ENCODE measurements at places on chromosomes 12 and 14.

- no peak for DNase-seq
Observed at GRCh38 chr14:57692671-57693070, 173.2 kb downstream of the SLC35F4 start.

- DNase-seq: no peak
Observed at GRCh38 chr12:75452675-75453330, 27.8 kb upstream of the GLIPR1 start.

- DNase-seq: no peak
Observed at GRCh38 chr12:49195736-49196135, 6.9 kb upstream of the TUBA1A start.

- no peak for DNase-seq
Observed at GRCh38 chr14:99066378-99066777, 205.6 kb downstream of the BCL11B start.

- DNase-seq: no peak
Observed at GRCh38 chr12:109358154-109358869, 10.6 kb downstream of the MYO1H start.

GRCh38 chr12:105294161-105294560 lies 36.3 kb upstream of the C12orf75 start:
- DNase-seq: no peak

DNA sequence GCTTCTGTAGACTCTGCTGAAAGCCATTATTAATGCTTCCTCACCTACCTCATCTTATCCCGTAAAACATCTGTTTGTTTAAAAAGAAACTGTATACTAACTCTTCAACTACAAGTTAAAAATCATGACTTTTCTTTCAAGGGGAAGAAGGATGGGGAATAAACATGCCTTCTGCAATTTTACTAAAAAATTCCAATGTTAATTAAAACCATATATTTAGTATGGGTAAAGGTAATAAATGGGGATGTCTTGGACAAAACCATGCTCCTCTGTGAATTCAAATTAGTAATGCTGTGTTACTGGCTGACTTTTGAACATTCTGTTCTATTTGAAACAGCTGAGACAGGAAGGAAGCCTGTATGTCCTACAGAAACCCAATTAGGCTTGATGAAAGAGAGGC lies 311.1 kb upstream of the DIO2 start:
- no peak for DNase-seq

DNA sequence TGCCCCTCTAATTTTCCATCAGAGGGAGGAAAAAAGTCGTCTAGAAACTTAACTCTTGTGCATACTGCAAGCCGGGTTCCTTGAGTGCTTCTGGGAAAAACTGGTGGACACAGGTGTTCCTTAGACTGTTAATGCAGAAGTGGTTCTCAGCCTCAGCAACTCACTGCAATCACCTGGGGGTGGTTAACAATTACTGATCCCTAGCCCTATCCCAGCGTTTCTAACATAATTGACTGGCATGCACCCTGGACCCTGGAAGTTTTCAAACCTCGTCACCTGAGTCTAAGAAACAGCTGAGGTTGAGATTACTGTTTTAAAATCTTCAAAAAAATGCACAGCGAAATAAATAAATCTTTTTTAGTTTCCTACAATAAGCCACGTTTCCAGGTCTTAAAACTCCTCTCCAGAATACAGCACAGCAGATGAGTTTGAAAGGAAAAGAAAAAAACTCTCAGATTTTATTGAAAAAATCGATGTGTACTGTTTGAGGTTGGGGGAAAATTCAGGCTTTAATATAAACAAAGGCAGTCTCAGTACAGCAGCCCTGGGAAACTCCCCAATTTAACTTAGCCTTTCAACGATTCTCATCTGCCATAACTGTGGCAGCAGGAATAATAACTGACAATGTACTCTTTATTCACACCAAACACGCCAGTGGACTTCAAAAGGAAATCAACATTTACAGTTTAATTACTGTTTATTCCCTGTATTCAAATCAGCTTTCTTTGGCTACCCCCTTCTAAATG lies 45.4 kb downstream of the PHLDA1 start:
- DNase-seq: no peak

GRCh38 chr12:106672314-106673025 lies 89.7 kb downstream of the RFX4 start:
- DNase-seq: no peak

- no peak for DNase-seq
Observed at GRCh38 chr12:54021432-54022013, 6.7 kb upstream of the HOXC6 start.

DNA sequence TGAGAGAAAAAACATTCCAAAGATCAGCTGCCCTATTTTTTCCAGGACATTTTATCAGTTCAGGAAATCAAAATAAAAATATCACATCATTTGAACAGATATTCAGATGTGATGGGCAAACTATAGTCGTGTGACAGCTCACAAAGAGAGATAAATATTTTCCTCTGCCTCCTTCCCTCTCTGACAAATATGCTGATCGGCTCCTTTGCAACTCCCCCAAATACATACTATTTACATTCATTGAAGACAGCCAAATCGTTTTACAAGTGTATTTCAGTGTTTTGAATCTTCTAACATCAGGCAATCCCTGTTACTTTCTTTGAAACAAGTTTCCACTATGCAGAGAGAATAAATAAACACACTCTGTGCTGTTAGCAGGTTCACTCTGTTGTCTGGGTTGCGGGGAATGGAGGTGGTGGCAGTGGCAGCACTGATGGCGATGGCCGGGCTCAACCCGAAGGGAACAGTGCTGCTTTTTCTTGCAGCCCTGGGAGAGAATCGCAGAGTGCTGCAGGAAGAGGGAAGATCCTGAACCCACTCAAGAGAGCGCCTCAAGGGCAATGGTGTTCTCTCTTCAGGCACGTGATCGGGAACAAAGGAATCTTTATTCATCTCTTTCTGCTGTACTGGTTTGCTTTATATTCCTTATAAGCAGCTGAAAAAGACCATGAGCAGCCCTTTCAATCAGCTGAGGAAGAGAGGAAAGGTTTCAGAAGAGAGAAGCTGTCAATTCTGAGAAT lies 142.5 kb downstream of the PHLDA1 start:
- no peak for DNase-seq

DNA sequence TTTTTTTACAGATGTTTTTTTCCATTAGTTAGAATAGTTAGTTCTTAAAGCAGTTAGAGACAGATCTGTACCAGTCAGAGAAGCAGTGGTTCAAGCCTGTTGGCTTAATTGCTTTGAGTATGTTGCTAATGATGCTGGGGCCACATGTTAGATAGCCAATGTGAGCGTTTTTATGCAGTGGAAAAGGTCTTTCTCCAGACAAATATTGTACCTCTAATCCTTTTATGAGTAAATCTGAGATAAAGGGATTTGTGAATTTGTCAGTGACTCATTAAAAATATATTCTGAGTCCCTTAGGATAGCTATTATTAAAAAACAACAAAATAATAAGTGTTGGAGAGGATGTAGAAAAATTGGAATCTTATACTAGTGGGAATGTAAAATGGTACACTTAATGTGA lies 154.2 kb downstream of the MSRB3 start:
- DNase-seq: no peak

All from NCI-H1417 treated with DMSO at 0.1 percent for 48 hours (cell line).